ENCODE measurements at places on chromosomes 2 and 18.

- no peak for DNase-seq
Observed at GRCh38 chr2:191302459-191303139, 57.4 kb downstream of the MYO1B start.

DNA sequence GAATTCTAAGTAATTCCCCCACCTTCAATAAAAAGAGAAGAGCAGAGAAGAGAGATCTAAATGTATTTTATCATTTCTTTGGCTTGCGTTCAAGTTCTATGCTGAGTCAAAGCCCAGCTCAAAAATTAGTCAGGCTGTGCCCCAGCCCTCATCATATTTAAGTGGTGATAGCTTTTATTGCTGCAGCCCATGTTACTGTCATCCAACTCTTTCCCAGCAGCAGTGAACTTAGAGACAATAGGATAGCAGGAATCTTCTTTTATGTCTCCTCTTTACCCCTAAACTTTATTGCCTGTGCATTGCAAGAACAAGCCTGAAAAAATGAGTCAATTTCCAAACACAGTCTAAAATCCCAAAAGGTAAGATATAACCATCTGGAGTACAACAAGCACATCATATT is 1599.3 kb upstream of the PIK3C3 start:
- DNase-seq = no peak

- DNase-seq = no peak
Observed at GRCh38 chr2:152166633-152167032, 8.9 kb downstream of the STAM2 start.

DNA sequence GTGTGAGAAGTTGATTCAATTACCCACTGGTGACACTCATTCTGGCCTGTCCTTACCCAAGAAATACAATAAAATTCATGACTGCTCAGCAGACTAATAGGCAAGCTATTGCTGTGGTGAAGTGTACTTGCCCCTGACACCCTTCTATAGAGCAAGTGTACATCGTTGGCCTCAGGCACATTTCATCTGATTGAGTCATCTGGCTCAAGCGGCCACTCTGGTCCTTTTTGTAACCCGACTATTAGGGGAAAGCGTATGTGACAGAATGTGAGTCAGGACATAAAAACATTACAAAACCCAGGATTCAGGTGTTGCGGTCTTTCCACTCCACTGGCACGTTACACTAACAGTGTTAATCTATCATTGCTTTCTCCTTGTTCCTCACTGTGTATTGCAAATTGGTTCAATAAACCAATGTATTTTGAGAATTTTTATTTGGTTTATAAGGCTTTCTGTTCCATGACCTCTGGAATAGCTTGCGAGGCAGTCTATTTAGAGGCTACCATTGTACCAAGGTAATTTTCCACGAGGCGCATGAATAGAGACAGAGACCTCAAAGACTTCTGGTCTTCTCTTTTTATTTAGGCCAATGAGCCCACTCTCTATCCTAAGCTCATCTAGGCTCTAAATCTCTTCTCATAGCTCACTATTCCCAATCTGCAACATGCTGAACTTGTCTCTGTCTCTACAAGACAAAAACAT is 10.2 kb upstream of the TTC32 start:
- no peak for DNase-seq

DNA sequence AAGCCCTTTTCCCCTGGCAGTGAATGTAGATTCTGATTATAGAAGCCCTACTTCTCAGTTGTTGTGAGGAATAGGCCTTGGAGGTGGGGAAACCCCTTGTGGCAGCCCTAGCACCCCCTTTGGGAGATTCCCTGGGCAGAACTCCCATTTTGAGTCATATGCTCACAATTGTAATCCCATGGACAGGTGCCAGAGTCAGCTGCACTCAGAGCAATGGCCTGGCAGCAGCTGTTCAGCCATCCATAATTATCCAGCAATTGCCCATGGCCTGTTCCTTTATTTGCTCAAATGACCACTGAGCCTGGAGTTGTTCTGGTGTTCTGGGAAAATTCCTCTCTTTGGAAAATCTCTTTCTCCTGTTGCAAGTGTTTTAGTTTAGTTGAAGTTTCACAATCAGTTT is 71.7 kb downstream of the PTRHD1 start:
- DNase-seq = no peak

DNA sequence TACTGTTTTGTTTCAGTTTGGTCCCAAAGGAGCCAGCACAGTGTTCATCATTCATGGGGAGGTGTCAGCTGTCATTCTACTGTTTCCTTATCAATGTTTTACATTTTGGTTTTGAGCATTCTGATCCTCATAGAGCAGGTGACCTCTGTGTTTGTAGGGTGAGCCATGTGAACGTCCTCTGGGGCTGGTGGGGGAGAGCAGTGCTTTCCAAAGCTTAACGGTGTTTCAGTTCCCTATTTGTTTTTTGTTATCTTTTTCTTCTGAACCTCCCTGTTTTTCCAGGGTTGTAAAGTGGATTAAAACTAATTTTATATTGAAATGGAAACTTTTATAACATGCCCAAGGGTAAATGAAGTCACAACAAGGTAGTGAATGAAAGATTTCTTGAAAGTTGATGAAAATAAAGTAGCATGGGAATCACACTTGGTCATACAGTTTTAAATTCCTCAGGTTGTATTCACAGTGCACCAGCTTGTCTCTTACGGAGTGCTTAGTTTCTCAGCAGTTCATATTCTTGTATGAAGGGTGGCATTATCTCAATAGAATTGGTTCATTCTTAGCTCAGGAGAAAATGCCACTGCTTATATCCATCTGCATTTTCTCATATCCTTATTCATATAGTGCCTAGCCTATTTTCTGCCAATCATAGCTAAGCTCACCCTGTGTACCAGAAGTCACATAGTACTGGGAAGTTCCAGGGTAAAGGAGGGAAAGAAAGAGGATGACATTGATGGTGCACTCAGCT is 54.5 kb downstream of the MAP4K4 start:
- DNase-seq = no peak

GRCh38 chr2:106269591-106270291 is 75.6 kb upstream of the UXS1 start:
- peak; percentile 10 for DNase-seq

GRCh38 chr2:42663828-42664227 is 95.4 kb downstream of the MTA3 start:
- no peak for DNase-seq

DNA sequence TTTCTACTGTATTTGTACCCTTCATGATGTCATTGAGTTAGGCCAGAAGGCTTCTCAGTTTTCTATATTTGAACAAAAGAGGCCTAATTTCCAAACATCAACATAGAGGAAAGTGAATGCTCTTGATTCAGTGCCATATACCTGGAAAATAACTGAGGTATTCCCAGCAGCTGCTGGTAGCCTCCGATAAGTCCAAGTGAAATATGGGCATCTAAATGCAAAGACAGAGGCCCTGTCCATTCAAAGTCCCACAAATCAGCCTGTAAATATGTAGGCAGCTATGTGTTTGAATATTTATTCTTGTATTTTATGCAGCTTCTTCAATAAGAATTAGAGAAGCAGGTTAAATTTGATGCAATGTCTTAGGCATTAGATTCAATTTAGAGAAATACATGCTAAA is 89.5 kb upstream of the DPP10 start:
- no peak for DNase-seq

DNA sequence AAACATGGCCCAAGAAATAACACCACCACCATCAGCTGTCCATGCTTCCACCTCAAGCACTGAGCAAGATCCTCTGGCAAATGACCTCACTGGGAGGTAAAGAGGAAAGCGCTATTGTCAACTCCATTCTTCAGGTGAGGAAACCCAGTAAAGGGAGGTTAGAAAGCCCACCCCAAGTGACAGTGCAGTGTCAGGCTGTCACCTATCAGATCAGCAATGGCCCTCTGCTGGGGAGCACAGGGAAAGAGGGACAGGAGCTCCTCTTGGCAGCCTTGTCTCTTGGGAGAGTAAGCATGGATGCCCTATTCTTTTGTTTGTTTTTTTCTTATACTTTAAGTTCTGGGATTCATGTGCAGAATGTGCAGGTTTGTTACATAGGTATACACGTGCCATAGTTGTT is 104.3 kb upstream of the DAPL1 start:
- DNase-seq = no peak

GRCh38 chr2:147197754-147198483 is 646.9 kb upstream of the ACVR2A start:
- no peak for DNase-seq

DNA sequence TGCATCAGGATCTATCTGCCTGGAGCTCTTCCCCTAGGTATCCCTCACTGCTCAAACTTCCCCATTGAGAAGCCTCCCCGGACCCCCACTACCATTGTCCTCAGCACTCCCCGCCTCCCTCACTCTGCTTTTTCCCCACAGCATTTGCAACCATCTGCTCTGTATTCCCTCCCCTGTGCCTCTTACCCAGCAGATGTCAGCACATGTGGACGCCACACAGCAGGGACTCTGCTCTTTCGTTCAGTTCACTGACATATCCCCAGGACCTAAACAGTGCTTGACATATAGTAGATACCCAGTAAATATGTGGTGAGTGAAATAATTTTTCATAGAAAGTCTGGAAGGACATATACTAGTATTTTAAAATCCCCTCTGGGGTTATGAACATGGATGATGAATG is 101.1 kb downstream of the TMEM247 start:
- no peak for DNase-seq

GRCh38 chr2:150526006-150526405 is 38.5 kb upstream of the RND3 start:
- no peak for DNase-seq

DNA sequence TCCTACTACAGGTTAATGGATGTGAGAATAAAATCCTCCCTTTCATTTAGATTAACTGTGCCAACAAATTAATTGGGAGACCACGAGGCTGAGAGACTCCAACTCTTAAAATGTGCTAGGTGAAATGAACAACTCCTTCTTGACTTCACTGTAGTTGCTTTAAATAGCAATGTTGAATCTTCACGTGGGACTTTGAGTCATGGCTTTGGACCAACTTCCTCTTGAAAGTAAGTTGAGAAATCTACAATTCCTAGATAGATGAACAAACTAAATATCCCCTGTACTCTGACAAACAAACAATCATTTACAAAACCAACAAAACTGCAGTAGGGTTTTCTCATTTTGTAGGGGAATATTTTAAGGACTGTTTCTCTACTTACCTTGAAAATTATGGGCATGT is 291.9 kb upstream of the SPRED2 start:
- DNase-seq = no peak

- no peak for DNase-seq
Observed at GRCh38 chr18:63336366-63337099, 17.0 kb upstream of the BCL2 start.

DNA sequence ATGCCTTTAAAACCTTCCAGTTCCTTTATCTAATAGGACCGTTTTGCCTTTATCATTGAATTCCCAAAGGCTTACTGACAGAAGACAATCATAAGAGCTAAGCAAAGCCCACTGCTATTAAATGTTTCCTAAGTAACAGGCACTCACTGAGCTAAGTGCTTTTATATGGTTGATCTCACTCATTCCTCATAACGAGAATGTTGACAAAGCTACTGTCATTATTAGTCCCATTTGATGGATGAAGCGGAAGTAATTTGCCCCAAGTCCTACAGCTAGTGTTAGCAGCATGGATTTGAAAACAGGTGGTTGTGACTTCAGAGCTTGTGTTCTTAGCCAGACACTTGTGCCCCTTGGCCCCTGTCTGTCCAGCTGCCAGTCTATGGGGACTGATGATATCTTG is 134.8 kb upstream of the SERPINE2 start:
- no peak for DNase-seq

- DNase-seq = no peak
Observed at GRCh38 chr18:35172451-35173035, 68.3 kb upstream of the ZNF397 start.

- DNase-seq = no peak
Observed at GRCh38 chr2:140440815-140441214, 1660.6 kb upstream of the NXPH2 start.

DNA sequence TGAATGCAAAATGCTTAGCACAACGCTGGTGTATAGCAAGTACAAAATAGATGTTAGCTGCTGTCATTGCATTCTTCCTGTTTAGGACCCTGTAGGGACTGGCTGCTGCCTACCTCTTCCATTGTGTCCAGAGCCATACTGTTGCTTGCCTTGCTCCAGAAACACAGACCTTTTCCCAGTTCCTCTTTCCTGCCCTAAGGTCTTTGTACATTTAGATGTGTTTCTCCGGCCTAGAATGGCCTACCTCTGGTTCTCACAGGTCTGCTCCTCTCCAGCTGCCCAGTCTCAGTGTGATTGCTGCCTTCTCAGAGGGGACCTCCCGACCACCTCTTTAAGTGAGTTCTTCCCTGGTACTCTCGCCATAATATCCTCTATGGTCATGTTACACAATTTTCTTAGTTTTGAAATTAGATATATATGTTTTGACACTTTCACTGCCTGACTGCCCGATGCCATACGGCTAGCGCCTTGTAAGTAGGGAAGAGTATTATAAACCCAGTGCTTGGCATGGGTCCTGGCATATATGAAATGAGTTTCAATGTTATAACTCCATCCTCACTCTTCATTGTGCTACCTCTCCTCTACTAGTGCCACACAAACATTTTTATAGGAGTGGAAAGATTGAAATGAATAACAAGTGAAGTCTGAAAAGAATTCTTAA is 48.3 kb downstream of the RFTN2 start:
- no peak for DNase-seq

- no peak for DNase-seq
Observed at GRCh38 chr2:83802604-83803003, 656.5 kb downstream of the SUCLG1 start.

GRCh38 chr2:223056701-223057418 is 4.9 kb downstream of the KCNE4 start:
- DNase-seq = no peak

GRCh38 chr2:80246534-80246933 is 58.0 kb downstream of the LRRTM1 start:
- DNase-seq = no peak

- DNase-seq = no peak
Observed at GRCh38 chr2:45008296-45009129, 739 bp downstream of the SIX2 start.

DNA sequence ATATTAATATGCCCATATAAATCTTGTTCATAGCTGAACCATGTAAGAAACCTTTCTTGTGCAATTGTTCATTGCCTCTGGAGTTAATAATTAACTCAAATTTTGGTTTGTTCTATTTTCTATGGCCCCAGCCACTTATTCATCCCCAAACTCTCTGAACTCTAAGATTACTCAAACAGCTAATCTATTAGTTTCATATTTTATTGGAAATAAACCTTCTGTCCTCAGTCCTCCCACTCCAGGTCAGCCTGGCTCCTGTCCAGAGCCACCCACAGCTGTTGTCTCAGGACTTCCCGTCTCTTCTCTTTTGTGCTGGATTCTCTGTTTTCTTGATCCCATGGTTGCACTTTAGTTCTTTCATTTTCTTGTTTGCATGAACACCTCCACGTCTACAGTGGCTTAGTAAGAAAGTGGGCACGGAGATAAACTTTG is 4.4 kb upstream of the RNF103 start:
- DNase-seq = no peak

- no peak for DNase-seq
Observed at GRCh38 chr2:21860907-21861306, 737.1 kb downstream of the TDRD15 start.

DNA sequence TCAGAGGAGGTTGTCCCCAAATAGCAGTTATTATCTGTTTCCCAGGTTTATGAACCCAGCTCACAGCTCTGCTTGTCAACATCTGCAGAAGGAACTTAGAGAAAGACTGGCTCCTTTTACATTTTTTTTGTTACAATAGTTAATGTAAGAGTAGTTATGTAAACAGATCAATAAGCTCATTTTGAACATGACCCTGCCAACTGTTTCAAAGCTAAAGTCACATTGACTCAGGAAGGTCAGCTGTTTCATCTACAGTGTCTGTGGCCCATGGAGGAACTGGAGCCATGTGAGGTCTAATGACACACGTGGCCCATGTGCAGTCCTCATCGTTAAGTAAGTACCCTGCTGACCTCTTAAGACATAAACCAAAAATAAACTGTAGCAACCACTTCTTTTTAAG is 97.1 kb downstream of the SH3RF3 start:
- DNase-seq = no peak

Measured in T-cell (primary cell).